ENCODE measurements at places on chromosomes 2 and 18.

- DNase-seq: no peak
Measured at GRCh38 chr2:203909974-203910373, 26.6 kb upstream of the ICOS start.

DNA sequence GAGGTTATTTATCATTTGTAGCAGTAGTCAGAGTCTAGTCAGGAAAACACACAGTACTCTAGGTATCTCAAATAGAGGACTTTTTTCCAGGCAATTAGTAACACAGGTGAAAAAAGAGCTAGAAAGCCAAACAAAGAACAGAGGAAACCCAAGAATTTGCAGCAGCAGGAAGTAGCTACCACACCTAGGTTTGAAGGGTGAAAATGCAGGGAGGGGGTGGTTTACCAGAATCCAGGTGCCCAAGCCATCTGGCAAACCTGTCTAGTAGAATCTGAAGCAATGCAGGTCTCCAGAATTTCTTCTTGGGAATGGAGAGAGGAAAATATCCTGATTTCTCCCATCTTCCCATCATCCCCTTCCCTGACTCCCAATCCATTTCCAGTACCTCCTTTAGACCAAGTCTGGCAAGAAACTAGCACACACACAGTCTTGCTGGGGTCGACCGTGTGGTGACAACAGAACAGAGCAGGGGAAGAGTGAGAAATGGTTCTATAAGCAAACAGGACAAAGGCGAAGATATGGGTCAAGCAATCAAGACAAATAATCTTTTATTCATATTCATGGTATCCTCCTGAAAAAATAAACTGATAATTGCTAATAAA, 231.9 kb upstream of the MMADHC start:
- no peak for DNase-seq

DNA sequence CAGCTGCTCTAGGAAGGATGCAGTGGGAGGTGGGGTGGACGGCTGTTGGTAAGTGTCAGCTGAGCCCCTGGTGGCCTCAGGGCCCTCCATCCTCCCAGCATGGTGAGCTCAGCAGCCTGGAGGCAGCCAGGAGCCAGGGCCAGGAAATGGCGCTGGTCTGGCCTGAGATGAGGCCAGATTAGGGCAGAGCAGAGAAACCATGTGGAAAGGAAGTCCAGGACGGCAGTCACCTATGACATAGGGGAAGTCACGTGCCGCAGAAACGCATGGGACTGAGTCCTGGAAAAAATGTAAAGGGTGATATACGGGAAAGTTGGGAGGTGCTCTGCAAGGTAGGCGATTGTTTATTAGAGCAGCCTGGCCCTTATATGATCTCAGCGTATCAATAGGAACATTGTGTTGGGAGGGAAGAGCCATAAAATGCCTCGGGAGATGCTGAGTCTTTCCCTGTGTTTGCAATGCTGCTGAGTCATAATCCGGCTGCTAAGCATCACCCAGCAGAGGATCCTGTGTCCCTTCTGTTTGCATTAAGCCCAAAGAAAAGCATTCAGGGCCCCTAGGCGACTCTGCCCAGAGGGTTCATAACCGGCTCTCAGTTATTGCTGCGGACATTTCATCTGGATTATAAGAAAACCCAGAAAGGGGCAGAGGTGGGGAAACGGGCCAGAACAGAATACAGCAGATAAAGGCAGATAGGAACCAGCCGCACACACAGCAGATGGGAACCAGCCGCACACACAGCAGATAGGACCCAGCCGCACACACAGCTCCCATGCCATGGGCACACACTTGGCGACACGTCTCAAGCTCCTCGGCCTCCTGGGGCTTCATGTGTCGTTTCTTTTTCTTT, 30.3 kb upstream of the B3GNT7 start:
- DNase-seq: no peak

- DNase-seq: no peak
Measured at GRCh38 chr18:52605345-52605744, 265.3 kb downstream of the DCC start.

DNA sequence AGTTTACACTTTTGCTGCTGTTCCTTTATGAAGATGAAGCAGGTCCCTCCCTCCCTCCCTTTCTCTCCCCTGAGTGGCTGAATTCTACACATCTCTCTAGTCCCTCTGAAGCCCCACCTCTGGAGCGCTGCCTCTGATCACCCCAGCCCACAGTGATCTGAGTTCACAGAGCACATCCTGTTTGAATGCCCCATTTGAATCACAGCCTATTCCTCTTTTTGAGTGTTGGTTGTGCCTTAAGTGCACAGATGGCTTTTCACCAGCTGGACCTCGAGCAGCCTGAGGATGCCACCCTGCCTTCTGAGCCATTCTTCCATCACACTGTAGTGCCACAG, 87.1 kb downstream of the ITGB1BP1 start:
- DNase-seq: peak; percentile 5

DNA sequence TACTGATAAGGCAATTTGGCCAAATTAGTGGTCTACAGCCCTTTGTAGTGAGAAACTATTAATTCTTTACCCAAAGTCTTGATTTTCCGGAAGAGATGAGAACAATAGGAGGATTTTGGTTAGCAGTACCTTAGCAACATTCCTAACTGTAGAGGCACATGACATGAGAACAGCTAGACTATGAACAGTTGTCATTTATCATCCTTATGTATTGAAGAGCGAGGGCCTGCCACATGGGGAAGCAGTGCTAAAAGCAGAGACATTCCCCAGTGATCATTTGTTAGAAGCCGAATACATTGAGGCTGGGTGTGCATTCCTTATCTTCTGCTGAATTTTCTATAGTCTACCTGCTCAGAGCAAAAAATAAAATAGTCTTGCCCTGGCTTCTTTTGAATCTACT, 65.2 kb downstream of the RBBP8 start:
- no peak for DNase-seq

GRCh38 chr2:23590241-23590869, 205.4 kb downstream of the KLHL29 start:
- DNase-seq: no peak

DNA sequence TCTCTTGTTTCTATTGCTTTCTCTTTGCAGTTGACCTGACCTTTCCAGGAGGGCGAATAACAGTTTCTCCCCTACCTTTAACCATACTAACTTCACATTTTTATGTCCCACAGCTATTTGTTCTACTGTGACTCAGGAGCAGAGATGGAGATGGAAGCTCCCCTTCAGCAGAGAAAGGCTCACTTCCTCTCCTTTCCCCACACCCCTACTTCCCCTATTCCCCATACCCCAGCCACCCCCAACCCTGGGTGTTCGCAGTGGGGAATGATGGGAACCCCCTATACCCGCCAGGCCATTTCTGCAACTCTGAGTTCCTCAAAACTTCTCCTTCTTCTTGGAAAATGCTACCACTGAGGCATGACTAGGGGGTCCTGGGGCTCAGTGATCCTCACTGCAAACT, 285.4 kb upstream of the MGAT5 start:
- DNase-seq: no peak

GRCh38 chr2:106825161-106825560, 60.8 kb downstream of the ST6GAL2 start:
- no peak for DNase-seq

- DNase-seq: no peak
Measured at GRCh38 chr2:13474538-13474937, 757.8 kb downstream of the TRIB2 start.

GRCh38 chr2:126449677-126450076, 206.3 kb upstream of the GYPC start:
- no peak for DNase-seq

GRCh38 chr2:173652767-173653431, 298.2 kb downstream of the CDCA7 start:
- DNase-seq: no peak

GRCh38 chr2:149627111-149627801, 39.7 kb upstream of the MMADHC start:
- no peak for DNase-seq

- DNase-seq: no peak
Measured at GRCh38 chr2:29323961-29324360, 208.7 kb downstream of the CLIP4 start.

- DNase-seq: no peak
Measured at GRCh38 chr18:52090005-52090404, 250.0 kb upstream of the DCC start.

- DNase-seq: no peak
Measured at GRCh38 chr2:86598966-86599365, 24.7 kb downstream of the RNF103 start.

DNA sequence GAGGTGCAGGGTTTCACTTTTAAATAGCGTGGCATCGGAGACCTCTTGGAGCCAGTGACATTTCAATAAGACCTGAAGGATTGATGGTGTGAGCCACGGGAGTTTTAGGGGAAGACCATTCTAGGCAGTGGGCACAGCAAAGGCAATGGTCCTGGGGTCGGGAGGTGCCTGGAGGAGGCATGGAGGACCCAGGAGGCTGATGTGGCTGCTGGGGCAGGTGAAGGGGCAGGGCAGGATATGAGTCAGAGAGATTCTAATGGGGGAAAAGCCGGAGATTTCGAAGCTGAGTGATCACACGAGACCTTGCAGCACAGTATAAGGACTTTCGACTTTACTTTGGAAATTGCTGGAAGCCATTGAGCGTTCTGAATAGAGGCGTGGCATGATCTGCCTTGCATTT, 79.6 kb upstream of the KCNE4 start:
- no peak for DNase-seq

GRCh38 chr2:70089220-70089982, 2.1 kb downstream of the PCBP1 start:
- DNase-seq: peak; percentile 57

DNA sequence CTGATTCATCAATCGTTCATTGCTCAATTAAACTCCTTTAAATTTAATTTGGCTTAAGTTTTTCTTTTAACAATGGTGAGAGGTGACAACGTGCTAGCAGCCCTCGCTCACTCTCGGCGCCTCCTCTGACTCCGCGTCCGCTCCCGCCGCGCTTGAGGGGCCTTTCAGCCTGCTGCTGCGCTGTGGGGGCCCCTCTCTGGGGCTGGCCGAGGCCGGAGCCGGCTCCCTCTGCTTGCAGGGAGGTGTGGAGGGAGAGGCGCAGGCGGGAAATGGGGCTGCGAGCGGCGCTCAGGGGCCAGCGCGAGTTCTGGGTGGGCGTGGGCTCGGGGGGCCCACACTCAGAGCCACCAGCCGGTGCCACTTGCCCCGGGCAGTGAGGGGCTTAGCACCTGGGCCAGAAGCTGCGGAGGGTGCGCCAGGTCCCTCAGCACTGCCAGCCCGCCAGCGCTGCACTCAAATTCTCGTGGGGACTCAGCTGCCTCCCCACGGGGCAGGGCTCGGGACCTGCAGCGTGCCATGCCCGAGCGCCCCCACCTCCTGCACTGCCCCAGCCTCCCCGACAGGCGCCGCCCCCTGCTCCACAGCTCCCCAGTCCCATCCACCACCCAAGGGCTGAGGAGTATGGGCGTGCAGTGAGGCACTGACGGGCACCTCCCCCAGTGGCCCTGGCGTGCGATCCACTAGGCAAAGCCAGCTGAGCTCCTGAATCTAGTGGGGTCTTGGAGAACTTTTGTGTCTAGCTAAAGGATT, 19.6 kb downstream of the ANKMY1 start:
- no peak for DNase-seq

GRCh38 chr2:232315049-232315922, 63.3 kb upstream of the ALPP start:
- peak; percentile 70 for DNase-seq
